ENCODE measurements at places on chromosomes 5 and 9. TPM values are rescaled to one million over a fixed set of nuclear protein-coding genes. Genes with fewer than 3 reads are reported as not detected.

The ISOC1 gene
- polyA plus RNA-seq, result 28.2 TPM

The C1QTNF3 gene
- polyA plus RNA-seq, result 3.0 TPM

The CNTLN gene
- polyA plus RNA-seq, result 1.2 TPM

The LHX3 gene
- polyA plus RNA-seq, result not detected

The KIF24 gene
- 1.6 TPM for polyA plus RNA-seq

The CCDC152 gene
- polyA plus RNA-seq, result 2.3 TPM

The NLN gene
- 27.6 TPM for polyA plus RNA-seq

The PCDHA10 gene
- not detected for polyA plus RNA-seq

The ADGRV1 gene
- polyA plus RNA-seq, result 2.1 TPM

The SLC25A2 gene
- 0.35 TPM for polyA plus RNA-seq

The ATP10B gene
- polyA plus RNA-seq, result 4.8 TPM

The SLIT3 gene
- polyA plus RNA-seq, result 4.0 TPM

The PCDHA9 gene
- polyA plus RNA-seq, result 0.01 TPM

The GRAMD2B gene
- 44.4 TPM for polyA plus RNA-seq

DNA sequence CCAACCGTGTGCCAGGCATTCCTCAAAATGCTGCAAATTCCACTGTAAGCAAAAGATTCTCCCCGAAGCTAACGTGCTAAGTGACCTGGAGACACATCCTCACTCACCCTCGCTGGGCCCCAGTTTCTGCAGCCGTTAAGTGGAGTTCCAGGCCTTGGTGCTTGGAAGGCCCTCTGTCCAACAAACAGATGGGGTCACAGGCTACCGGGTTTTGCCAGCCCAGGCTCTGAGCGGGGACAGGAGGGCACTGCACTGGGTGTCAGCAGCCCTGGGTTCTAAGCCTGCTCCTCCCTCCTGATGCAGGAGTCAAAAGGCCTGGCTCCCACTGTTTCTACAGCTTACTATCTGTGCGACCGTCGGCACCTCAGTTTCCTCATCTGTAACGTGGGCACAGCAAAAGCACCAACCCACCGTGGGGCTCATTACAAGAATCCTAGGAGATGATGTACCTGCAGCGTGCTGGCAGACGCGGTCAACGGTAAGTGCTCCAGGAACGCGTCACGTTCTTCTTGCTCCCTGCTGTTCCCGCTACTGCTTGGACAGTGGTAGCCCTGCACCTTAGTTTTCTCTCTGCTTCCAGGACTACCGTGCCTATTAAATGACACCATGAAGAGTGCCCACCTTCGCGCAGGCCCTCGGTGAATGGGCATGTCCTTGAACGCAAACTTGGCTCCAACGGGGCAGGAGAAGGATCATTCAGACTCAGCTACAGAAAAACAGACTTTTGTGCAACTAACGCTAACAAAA is 84.8 kb downstream of the ADAMTS2 start:
- DNase-seq, result no peak

GRCh38 chr9:97563458-97564135 is 62.1 kb downstream of the TMOD1 start:
- no peak for DNase-seq

GRCh38 chr5:154366353-154366752 is 79.4 kb upstream of the SAP30L start:
- DNase-seq, result no peak

GRCh38 chr5:139658501-139658927 is 10.4 kb downstream of the CXXC5 start:
- no peak for DNase-seq

GRCh38 chr5:115661101-115661500 is 35.3 kb upstream of the TMED7 start:
- DNase-seq, result no peak

- no peak for DNase-seq
These were observed at the start of gene HAVCR2 for GRCh38 chr5:157108976-157109375. Gene HAVCR2 (minus strand): TSS chr5:157109044. CDS start chr5:157108983, 61 bp downstream.

GRCh38 chr5:79020861-79021561 is 35.9 kb upstream of the ARSB start:
- DNase-seq, result peak; percentile 78

- no peak for DNase-seq
These were observed 64.0 kb upstream of the TUSC1 start for GRCh38 chr9:25742256-25742655.

DNA sequence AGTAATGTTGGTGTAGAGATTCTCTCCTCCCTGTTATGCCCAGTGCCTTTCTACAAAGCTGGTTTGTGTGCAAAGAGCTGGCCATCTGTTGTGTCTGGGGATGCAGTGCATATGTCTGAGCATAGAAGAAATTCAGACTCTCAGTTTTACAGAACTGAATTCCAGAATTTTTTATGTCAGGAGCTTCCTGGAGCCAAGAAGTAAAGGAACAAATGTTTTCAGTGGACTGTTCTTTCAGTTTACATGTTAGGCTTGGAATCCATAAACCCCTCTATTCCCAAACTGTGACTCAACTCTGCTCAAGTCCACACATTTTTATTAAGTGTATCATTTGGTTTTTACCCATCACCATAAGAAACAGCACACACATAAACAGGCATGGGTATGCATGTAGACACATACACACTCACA is 366.0 kb downstream of the BRINP1 start:
- DNase-seq, result no peak

- no peak for DNase-seq
These were observed 795 bp downstream of the DAB2IP start for GRCh38 chr9:121652021-121652837.

- DNase-seq, result no peak
These were observed 116.3 kb downstream of the COL23A1 start for GRCh38 chr5:178473854-178474253.

- DNase-seq, result no peak
These were observed 9.5 kb downstream of the MTRR start for GRCh38 chr5:7878381-7878873.

DNA sequence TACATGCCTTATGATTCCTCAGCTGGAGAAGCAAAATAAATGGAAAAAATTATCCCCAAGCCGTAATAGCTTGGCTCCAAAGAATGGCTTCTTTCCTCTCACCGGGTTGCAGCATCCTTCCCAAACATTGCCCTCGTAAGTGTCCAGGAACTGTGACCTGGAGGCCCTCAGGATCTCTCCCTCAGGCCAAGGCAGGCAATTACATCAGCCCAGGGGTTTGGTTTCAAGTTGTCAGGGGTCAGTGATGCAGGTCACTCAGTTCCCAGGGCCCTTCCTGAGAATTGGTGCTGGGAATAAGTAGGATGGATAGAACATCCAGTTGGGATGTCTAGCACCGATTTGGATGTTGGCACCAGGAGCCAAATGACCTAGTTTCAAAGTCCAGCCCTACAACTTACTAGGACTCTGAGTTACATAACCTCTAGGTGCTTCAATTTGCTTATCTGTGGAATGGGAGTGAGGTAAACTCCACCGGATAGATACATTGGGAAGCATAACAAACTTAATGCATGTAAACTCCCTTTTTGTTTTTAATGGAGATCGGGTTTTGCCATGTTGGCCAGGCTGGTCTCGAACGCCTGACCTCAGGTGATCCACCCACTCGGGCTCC is 133.5 kb upstream of the DAP start:
- no peak for DNase-seq

- DNase-seq, result no peak
These were observed 35.9 kb downstream of the ANKRD31 start for GRCh38 chr5:75200776-75201175.

DNA sequence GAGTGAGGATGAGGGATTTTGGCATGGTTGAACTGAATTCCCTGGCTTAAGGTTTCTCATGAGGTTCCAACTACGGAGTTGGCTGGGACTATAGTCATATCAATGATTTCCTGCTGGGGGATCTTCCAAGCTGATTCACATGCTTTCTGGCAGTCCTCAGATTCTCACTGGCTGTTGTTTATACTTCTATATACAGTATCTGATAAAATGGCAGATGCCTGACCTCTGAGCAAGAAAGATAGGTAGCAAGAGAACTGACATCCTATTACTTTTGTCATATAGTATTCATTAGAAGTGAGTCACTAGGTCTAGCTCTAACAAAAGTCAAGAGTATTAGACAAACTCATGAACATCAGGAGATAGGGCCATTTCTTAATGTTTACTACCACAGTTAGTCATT is 440.9 kb upstream of the EDIL3 start:
- DNase-seq, result no peak

DNA sequence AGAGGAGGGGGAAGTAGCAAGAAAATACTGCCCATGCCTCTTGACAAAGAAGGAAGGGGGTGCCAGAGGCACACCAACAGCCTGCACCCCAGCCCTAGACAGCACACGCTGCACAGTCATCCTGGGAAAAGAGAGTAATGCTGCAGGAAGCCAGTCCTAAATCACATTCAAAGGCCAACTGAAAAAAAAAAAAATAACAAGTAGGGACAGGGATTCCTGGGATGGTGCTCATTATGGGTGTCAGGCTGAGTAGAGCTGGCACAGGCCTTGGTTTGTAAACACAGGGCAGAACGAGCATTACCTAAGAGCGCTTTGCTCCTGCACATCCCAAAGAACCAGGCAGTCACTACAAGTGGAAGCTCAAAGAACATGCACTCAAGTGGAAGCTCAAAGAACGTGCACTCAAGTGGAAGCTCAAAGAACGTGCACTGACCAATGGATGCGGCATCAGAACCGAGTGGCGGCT is 7.8 kb downstream of the RAPGEF1 start:
- peak; percentile 94 for DNase-seq

DNA sequence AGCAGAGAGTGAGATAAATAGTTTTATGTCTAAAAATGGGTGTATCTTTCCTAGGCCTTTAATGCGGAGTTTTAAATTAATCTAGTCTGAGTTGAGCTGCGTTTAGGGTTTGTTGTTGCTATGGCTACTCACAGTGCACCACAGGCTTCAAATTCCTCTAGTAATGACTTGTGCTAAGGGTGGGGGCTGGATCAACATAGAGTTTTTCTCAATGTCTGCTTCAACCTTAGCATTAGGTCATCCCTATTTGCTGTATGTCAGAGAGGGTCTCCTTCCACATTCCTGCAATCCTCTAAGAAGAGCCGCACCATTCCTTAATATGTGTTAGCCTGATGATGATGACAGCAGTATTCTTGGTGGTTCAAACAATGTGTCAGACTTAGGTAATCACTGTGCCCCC is 465.6 kb upstream of the KIF2A start:
- no peak for DNase-seq

DNA sequence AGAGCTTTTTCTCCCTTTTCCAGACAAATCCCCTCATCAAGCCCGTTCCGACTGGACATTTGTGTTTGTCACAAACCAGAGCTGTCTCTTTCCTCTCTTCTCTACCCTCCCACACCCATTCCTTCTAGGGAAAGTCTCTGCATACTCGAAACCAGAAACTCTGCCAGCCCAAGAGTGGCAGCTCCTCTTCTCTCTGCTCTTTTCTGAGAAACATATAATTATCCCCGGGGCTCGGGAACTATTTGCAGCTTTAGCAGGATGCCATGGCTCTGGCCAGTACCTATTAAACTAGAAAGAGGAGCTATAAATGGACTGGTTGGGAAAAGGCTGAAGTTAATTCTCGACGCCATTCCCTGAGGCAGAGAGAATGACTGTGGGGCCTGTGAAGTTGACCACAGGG is 82.6 kb downstream of the SH3PXD2B start:
- no peak for DNase-seq

GRCh38 chr9:69047371-69047770 is 11.8 kb downstream of the FXN start:
- no peak for DNase-seq

- DNase-seq, result no peak
These were observed 26.2 kb downstream of the MACROH2A1 start for GRCh38 chr5:135372654-135373381.

- no peak for DNase-seq
These were observed 7.0 kb upstream of the HK3 start for GRCh38 chr5:176906126-176906525.

GRCh38 chr9:81564632-81565031 is 124.7 kb downstream of the TLE1 start:
- no peak for DNase-seq

- no peak for DNase-seq
These were observed 28.9 kb upstream of the SERINC5 start for GRCh38 chr5:80284720-80285119.

GRCh38 chr5:180647941-180648500 is 1.4 kb downstream of the FLT4 start:
- no peak for DNase-seq

DNA sequence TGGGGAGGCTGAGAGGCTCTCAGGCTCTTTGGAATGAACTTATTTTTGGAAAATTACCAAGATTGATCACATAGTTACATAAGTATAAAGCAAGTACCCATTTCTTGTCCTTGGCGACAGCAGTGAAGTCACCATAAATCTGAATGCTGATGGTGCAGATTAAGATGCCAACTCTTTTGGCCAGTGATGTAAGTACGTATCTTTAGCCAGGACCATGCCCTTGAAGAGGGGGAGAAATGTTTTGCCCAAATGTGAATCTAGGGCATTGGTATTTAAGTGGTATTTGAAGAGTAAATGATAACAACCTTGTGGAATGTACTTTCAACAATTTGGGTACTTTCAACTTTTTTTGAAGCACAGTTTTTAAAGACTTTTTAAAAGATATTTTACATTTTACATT is 68.2 kb upstream of the RAD23B start:
- DNase-seq, result no peak

DNA sequence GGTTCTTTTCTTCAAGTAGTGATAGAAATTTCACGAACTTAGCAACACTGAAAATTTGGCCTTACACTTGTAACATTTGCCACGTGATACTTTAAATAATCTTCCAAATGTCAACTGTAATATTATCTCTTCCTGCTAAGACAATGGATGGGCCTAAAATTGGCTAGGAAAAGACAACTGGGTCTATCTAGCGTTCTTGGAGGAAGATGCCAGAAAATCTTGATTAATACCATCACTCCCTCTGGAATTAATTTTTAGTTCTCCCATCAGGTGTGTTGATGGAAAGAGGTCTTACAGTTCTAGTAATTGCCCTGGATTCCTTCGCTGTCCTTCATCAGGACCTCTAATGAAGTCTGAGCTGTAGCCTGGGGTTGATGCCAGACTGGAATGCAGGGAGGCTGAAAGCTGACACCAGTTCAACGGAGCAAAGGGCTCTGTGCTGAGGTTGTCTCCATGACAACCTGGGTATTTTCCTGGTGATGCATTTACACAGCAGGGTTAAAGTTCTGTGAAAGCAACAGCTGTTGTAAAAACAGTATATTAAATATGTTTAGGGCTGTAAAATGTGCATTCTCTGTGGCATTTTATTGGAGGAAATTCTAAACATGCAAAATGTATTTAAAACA is 92.3 kb downstream of the GAS1 start:
- DNase-seq, result no peak

DNA sequence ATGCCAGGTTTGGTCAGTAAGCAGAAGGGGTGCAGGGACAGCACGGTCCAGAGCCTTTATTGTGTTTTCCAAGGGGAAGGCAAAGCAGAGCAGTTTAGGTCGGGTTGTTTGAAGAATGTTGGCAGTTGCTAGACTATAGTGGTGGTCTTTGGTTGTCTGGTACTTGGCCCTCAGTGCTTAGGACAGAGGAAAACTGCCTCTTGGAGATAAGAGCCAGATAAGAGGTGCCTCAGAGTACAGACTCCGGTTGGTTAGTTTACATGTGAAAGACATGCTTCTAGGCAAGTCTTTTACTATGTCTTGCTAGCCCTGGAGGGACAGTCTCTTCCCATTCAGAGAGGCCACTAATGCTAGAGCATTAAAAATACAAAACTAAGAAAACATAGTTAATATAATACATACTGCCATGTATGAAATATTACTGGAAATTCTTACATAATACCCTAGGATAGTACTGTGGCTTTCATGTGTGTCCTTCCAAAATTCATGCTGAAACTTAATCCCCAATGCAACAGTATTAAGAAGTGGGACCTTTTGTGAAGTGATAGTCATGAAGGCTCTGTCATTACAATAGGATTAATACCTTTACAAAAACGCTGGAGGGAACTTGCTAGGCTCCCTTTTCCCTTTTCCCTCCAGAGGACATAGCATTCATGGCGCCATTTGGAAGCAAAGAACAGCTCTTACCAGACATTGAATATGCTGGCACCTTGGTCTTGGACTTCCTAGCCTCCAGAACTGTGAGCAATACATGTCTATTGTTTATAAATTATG is 280.4 kb downstream of the TMEM167A start:
- no peak for DNase-seq

Data from sigmoid colon (tissue), 7 donors.